Dermis blood vessel endothelial cell (primary cell): ENCODE measurements at places on chromosomes 2 and 18.

DNA sequence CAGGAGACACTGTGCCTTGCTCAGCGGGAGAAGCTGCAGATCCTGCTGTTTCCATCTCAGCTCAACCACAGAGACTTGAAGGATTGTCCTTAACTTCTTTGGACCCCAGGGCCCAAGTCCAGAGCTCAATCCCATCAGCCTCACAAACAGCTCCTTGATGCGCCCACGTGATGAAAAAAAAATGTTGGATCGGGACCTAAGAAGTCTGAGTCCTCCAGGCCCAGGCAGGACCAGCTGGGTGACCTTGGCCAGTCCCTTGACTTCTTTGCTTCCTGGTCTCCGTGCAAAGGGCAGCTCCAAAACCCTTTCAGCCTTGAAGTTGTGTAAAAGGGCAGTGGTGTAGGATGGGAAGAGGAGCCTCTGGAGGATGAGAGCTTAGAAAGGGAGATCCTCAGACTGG lies 175.5 kb downstream of the ZFP36L2 start:
- DNase-seq: no peak

DNA sequence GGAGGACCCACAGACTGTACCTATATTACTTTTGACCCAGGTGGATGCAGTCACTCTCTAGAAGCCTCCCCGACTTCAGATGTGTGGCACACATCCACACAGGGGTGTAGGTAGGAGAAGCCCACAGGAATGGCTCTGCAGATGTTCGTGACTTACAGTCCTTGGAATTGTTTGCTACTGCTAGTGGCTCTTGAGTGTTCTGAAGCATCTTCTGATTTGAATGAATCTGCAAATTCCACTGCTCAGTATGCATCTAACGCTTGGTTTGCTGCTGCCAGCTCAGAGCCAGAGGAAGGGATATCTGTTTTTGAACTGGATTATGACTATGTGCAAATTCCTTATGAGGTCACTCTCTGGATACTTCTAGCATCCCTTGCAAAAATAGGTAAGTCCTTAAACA lies 605 bp downstream of the SLC9A4 start:
- DNase-seq: no peak

DNA sequence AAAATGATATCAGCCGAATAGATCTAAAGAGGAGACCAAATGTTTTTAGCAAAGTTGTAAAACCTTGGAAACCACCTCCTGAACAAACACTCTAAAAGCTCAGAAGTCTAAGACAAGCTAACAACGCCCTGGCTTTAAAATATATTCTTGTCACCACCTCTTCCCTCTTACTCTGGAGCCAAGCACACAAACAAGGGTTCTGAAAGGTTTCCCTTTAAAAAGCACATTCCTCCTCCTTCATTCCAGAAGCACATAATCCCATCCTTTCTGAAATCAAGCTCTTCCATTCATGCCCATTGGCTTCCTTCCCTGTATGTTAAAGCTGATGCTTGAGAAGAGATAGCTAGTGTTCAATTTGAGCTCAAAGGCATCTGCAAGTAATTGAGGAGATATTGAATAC lies 382.0 kb downstream of the LNPK start:
- no peak for DNase-seq

GRCh38 chr2:105384216-105384615 lies 14.6 kb downstream of the FHL2 start:
- no peak for DNase-seq

GRCh38 chr18:10727477-10727876 lies 201.7 kb downstream of the NAPG start:
- no peak for DNase-seq

DNA sequence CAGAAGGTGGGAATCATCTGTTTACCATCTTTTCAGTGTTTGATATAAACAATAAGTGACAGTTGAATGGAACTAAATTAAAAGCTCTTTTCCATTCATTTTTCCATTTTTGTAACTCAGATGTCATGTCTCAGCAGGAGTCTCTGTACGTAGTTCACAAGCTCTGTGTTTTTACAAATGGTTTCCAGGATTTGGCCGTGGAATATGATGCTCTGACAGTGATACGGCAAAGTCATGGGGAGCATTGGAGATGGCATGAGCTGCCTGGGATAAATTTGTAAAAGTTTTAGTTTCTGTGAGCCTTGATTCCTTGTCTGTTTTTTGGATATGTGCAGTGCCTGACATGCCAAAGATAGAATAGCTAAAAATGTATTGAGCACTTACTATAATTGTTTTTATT lies 168.1 kb upstream of the SESTD1 start:
- DNase-seq: no peak

DNA sequence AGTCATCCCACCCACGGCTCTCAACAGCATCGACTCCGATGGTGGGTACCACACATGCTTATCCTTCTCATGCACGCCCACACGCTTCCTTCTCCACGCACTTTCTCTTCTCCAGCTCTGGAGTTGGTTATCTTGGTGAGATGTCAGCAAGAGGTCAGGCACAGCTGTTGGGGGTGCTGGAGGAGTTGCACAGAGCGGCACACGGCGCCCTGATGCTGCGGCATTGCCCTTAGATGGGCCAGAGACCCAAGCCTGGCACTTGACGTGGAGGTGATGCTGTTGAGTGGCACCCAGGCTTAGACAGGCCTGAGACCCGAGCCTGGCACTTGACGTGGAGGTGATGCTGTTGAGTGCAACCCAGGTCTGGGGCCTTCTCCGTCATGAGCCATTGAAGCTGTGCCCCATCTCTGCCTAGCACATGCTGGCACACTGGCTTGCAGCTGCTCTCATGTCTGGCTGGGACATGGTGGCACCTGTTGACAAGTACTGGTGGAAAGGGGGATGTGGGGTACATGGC lies 83.2 kb downstream of the DGKD start:
- DNase-seq: no peak

GRCh38 chr2:227097495-227098161 lies 66.4 kb downstream of the COL4A4 start:
- no peak for DNase-seq

GRCh38 chr2:114345246-114345645 lies 97.2 kb upstream of the DPP10 start:
- no peak for DNase-seq

- peak; percentile 10 for DNase-seq
Measured at GRCh38 chr18:32469190-32469651, 1.5 kb downstream of the GAREM1 start.

- no peak for DNase-seq
Measured at GRCh38 chr2:240178564-240178963, 38.1 kb upstream of the OTOS start.

GRCh38 chr2:201403880-201404279 lies 46.7 kb upstream of the FLACC1 start:
- peak; percentile 67 for DNase-seq

DNA sequence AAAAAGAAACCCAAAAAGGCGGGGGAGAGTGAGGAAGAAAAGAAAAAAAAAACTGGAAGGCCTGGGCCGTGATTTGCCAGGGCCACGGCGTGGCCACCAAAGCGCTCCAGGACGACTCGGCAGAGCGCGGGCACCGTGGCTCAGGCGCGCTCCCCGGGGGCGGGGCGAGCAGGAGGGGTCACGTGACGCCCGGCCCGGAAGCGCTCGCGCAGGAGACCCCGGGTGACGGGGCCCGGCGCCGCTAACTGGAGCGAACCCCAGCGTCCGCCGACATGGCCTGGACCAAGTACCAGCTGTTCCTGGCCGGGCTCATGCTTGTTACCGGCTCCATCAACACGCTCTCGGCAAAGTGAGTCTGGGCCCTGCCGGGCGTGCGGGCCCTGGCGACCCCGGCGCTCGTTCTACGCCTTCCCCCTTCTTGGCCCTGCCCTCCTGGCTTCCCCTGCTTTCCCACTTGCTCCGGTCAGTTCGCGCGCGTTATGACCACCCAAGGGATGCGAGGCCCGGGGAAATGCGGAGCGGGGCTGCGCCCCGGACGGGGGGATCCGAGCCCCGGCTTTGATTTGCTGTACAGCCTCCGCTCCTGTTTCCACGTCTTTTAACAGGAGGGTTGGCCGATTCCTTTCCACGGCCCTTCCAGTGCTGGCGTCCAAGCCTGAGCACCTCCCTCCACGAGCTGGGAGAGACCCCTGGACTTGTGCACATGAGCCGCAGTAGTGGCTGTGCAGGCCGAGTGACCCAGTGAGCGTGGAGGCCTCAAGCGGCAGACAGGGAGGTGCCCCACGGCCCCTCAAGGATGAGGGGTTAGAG lies at the start of gene SLC35F6:
Gene SLC35F6, plus strand, starts transcription at position 207 of the 810 bp plus-strand sequence. Its CDS starts 66 bp downstream, at position 273.
- peak; percentile 89 for DNase-seq

DNA sequence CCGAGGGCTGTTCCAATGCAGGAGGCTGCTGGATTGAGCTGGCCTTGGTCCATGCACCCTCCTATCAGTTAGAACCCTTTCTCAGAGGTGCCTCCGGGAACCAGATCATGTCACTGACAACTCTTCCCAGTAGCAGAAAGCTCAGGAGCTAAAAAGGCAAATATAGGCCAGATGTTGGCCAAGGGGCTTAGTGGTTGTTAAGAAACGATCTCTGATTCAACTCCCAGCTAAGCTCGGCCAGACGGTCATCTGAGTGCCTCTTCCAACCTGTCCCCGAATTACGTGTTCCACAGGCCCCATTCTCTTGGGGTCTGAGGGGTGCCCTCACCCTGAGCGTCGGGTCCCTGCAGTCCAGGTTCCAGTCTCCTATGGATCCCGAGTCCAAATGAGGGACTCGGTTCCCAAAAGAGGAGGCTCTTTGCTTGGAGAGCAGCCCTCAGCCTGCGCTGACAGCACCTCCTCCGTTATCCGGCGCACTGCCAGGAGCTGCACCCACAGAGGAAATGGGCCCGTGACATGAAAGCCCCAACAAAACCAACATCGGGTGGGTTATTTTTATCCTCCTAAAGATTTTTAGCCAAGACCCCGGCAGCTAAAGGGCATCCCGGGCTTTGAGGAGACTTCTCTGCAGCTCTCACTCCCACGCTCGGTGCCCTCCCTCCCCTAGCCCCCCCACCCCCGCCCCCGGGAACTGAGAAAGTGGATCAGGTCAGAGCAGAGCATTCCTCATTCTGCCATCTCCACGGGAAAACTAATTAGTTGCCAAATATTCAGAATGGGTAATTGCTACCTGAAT lies 106.6 kb upstream of the ID2 start:
- no peak for DNase-seq
